LoVo (cell line): ENCODE measurements at places on chromosomes 11 and 22.

DNA sequence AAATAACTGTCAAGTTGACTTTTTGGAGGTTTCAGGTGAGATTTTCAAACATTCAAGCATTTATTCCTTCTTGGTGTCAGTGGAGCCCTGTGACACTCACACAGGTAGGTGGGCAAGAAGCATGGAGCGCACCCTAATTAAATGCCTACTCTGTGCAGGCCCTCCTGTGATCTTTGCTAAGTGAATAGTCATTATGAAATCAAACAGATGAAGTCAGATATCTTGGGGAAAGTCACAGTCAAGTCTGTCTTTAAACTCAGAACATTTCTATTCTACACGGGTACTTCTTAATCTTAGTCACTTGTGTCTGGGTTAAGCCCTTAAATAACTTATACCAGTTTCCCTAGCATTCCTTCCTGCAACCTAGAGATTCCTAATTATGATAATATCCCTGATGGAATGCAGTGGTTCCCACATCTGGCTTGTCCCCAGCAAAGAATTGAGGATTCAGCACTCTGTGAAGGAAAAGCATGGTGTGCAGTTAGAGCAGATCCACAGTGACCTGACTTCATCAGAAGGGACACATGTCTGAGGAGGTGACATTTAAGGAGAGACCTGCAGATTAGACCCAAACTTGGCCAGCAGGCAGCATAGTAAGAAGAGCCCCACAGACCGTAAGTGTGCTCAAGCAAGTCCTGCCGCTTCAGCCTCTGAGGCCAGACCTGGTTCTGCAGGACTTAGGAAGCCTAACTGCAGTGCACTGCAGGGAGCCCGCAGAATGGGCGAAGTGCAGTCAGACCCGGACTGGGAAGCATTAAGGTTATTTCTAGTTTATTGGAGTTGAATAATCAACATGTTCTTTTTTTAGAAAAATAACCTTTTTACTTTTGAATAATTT lies 85.3 kb upstream of the GAL start:
- DNase-seq, result no peak

GRCh38 chr11:102267609-102268008 lies 49.7 kb upstream of the BIRC3 start:
- DNase-seq, result peak; percentile 73

- no peak for DNase-seq
These were observed 48.9 kb downstream of the DHCR7 start for GRCh38 chr11:71399341-71399740.

DNA sequence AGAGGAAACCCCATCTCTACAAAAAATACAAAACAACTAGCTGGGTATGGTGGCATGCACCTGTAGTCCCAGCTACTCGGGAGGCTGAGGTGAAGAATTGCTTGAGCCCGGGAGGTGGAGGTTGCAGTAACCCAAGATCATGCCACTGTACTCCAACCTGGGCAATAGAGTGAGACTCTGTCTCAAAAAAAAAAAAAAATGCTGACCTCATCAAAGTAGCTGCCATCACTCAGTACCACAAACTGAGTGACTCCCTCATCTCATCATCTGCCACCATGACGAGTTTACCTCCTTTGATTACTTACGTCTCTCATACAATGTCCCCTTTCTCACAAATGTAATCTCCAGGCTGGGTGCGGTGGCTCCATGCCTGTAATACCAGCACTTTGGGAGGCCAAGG lies 117.2 kb upstream of the CLPB start:
- DNase-seq, result no peak

DNA sequence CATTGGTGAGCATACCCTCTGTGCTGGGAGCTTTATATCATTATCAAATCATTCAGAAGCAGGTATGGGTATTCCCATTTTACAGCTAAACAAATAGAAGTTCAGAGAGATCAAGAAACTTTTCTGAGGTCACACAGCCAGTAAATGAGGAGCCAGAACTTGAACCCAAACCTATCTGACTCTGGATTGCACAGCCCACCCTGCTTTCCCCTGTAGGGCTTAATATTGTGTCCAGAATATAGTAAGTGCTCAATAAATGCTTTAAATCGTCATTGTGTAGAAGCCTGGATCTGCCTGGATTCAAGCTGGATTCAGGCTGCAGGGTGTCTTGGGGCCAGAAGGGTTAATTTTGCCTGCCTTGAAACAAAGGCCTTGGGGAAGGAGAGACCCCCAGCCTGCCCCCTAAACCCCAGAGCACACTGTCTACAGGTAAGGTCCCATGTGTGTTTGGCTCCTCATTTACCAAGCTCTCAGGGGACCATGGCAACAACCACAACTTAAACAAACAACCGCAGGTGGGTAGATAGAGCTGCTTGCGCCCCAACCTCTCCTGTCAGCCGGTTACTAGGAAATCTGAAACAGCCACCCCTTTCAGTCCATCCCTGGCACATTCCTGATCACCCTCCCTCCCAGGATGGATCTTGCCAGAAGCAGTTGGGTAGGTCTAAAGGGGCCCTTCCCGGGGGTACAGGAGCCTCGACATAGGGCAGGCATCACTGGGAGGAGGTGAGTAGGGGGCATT lies 3.0 kb upstream of the SEC14L3 start:
- DNase-seq, result no peak

DNA sequence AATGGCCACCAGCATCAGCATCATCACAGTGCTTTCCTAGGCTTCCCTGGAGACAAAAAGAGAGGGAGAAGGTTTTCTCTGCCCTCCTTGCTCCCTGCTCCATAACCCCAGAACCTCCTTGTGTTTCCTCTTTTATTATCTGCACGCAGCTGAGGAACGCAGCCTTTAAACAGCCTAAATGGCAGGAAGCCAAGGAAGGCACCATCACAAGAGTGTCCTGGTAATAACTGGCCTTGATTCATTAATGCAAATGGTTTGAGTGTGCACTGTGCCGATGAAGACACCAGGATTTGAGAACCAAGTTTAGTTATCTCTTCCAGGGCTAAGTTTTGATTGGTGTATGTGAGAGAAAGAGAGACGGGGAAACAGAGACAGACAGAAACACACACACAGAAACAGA lies 29.4 kb upstream of the DRD2 start:
- DNase-seq, result no peak

DNA sequence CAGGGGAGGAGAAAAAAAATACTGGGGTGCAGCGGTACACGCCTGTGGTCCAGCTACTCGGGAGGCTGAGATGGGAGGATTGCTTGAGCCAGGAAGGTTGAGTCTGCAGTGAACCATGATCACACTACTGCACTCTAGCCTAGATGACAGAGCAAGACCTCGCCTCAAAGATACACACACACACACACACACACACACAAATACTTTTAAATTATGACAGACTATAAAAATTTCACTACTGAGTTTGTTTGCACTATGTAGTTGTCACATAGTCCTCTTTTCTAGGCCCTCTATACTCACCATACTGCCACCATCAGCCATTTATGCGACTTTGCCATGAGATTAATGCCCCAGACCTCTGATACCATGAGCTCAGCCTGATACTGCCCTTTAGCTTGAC lies 109.6 kb downstream of the MRTFA start:
- DNase-seq, result no peak

DNA sequence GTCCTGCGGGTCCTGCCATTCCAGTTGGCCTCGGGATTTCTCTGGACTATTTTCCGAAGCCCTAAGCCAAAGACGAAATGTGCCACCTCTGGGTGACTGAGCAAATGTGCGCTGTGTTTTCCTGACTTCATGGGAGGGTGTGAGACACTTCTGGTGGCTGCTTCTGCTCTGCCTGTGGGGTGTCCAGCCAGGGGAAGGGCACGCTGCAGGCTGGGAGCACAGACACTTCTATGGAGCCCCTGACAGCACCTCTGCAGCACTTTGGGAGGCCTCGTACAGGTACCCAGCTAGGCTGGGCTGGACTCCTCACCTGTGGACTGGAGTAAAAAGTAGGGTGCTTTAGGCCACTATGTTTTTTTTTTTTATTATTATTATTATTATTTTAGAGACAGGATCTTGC lies 17.7 kb downstream of the TANGO2 start:
- DNase-seq, result no peak

DNA sequence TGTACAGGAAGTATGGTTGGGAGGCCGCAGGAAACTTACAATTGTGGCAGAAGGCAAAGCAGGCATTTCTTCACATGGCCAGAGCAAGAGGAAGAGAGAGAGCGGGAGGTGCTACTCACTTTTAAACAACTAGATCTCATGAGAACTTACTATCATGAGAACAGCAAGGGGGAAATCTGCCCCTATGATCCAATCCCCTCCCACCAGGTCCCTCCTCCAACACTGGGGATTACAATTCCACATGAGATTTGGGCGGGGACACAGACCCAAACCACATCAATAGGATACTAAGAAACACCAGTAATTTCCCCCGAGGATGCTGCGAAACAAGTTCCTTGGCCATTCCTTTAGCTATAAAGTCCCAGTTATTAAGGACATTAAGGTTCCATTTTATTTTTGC lies 94.1 kb upstream of the SC5D start:
- no peak for DNase-seq

GRCh38 chr22:32018056-32018455 lies 25.0 kb upstream of the SLC5A1 start:
- no peak for DNase-seq
